ENCODE measurements at places on chromosomes 2 and 18.

GRCh38 chr2:3223080-3223923 lies 154.3 kb downstream of the EIPR1 start:
- peak; percentile 68 for DNase-seq

- no peak for DNase-seq
These were observed 61.2 kb downstream of the SGPP2 start for GRCh38 chr2:222485367-222486211.

GRCh38 chr18:23250893-23251656 lies 115.8 kb downstream of the CABLES1 start:
- peak; percentile 42 for DNase-seq

GRCh38 chr2:85145116-85145820 lies 12.1 kb downstream of the TCF7L1 start:
- no peak for DNase-seq

DNA sequence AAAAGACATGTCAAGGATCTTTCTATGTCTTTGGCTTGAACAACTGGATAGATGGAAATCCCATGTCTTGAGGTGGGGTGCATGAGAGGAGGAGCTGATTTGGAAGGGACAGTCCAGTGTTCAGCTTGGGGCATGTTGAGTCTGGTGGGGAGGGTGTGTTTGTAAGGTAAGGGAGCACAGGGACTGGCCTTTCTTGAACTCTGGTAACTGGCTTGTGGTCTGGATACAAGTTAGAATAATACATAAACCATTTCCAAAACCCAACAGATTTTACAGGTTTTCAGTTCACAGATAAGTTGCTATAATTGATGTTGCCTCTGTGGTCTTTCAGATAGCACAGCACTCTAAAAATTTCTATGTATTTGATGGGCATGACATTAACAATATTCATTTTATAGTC lies 24.2 kb downstream of the RHBDD1 start:
- DNase-seq: no peak

DNA sequence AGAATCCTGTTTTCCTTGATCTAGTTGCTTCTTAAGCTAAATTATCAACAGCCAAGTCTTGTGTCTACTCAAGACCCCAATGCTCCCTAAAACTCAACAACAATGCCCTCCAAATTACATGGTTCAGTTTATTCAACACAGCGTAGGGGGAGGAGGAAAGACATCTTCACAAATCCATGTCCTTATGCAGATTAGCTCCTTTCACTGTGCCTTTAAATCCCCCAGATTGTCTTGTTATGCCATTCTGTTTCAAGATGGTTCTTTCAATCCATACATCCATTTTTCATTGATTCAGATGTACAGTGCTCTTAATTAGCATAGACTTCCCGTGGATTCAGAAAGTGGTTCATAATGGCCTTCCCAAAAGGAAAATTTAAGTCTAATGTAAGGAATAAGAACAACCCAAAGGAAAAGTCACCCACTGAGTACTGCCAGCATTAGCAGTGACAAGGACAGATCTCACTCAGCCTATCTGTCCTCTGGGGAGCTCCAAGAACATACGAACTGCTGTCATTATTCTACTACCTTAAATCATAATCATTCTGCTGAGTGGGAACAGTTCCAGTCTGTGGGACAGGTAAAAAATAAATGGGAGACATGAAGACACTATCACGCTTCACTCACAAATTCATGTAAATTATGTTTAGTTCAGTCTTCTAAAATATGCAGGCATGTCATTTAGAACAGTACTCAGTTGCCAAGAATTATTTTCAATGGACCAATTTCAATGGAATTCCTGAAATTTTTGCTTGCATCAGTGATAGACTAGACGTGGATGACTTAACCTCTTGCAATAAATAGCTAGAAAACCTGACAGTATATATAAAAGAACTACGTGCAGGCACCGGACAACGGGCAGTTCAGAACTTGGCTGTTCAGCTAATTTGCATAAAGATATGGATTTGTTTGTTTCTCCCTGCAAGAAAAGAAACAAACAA lies 58.9 kb upstream of the RNU4ATAC start:
- DNase-seq: no peak

DNA sequence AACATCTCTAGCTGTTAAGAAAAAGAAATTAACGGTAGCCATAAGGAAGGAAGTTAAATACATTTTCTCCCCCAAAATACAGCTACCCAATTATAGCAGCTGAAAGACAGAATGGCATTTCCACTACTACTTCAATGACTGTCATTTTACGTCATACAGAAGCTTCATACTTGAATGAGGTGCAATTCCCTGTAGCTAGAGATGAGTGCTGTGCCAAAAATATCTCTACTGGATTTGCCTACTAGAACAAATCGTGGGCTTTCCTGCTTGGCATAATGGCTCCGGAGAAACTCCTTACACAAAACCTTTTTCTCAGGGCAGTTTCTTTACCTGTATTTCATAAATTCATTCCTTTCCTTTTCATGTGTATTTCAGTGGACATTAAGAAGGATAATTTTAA lies 36.3 kb upstream of the NRXN1 start:
- DNase-seq: no peak

DNA sequence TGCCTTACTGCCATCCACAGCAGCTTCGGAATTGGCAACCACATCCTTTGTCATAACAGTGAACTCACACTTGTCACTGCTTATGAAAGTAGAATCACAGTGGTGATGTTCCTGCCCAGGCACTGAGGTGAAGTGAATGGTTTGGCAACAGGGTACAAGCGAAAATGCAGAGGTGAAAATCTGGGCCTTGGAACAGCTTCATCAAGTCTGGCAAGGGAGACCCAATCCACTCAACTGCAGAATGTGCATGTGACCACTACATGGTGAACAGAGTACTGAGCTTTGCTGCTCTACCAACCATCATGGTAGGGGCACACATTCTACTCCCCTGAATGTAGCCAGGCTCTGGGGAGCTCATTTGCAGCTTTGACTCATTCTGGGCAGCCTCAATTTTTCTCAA lies 15.0 kb upstream of the SKA1 start:
- no peak for DNase-seq

DNA sequence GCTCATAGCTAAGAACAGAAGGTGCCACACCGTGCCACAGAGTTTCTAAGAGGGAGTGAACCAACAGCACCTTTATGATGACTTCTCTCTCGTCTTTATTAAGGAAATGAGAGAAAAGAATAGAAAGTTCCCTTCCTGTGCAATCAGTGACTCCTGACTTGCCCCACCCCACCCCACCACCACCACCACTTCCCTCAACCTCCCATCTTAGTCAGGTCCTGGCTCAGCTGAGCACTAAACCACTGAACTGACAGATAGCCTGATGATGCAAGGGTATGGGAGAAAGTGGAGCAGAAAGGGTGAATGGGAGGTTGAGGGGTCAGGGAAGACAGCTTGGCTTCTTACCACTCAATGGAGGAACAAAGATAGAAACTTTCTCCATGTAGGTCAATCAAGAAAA lies 75.2 kb upstream of the RMDN2 start:
- DNase-seq: peak; percentile 16

GRCh38 chr2:109439390-109439786 lies 174.4 kb downstream of the SEPTIN10 start:
- no peak for DNase-seq

All from CD4-positive, alpha-beta T cell treated with Interferon gamma for 1 hour (primary cell).